Substantia nigra (tissue), 51 donors: ENCODE measurements at places on chromosomes 6 and 20.
A peak's percentile ranks its signal among the peaks of the same experiment; 100 is the strongest.

DNA sequence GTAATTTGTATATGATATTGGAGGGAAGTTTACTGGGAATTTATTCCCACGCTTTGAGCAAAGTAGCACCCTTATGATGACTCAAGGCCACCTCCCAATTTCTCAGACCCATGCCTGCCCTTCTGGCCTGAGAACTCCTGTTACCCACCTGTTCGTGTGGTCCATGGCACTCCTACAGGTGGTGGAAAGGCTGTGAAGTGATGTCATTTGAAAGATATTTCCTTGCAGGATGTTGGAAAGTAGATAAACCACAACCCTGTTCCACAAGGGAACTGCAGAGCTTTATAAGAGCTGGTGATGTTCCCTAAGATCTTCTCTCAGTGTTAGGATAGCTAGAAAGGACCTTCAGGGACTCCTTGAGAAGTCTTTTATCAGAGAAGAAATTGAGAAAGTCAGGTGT is 70.5 kb downstream of the ADGRG6 start:
- no peak for DNase-seq

GRCh38 chr6:137160763-137161162 is 12.7 kb downstream of the IL22RA2 start:
- DNase-seq, result no peak

DNA sequence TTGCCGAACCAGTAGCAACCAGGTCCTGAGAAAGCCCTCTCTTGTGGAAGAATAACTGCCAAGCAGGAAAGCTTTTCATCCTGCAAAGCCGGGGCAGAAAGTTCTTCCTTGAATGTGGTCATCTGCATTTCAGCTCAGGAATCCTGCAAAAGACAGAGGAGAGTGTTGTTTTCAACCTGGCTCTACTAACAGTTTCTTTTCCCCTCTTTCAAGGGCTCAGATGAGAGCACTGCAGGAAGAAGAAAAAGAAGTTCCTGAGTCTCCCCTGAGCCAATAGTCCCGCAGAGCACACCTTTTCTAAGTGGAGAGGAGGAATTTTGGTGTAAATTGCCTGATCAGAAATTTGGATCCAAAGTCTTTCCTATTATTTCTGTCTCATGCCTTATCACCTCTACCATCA is 10.7 kb downstream of the HLA-DRB1 start:
- no peak for DNase-seq

DNA sequence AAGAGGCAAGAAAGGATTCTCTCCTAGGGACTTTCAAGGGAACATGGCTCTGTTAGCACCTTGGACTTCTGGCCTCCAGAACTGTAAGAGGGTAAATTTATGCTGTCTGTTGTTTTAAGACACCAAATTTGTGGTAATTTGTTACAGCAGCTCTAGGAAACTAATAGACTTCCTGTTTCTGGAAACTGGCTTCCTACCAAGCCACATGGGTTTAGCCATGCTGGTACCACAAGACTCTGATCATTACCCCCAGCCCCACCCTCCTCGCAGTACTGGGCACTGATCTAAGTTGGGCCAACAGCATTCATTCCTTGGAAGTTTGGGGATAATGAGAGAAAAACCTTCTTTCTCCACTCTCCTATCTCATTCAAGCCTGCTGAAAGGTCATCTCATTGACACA is 109.5 kb upstream of the SMLR1 start:
- DNase-seq, result no peak

DNA sequence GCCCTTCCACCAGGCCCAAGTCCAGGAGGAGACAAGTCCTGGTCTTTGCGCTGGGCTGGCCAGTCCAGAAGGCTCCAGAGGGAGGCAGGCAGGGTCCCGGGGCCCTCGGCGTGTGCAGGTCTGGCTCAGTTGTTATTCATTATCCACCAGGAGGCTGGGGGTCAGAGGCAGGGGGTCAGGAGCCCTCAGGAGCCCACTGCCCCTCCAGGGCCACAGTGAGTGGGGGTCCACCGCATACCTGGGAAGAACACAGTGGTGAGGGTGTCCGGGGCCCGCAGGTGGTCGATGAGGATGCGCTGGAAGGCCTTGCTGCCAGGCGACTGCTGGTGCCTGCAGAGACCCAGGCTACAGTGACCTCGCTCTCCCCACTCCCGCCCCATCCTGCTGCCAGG is 4.4 kb upstream of the C20orf144 start:
- DNase-seq, result no peak

GRCh38 chr6:142482249-142482648 is 180.4 kb downstream of the ADGRG6 start:
- DNase-seq, result no peak

- no peak for DNase-seq
Observed at GRCh38 chr20:46011631-46012482, 3.1 kb downstream of the MMP9 start.

GRCh38 chr6:116557893-116558292 is 4.3 kb downstream of the CALHM4 start:
- no peak for DNase-seq

- DNase-seq, result no peak
Observed at GRCh38 chr20:14879839-14880238, 542.4 kb upstream of the FLRT3 start.

DNA sequence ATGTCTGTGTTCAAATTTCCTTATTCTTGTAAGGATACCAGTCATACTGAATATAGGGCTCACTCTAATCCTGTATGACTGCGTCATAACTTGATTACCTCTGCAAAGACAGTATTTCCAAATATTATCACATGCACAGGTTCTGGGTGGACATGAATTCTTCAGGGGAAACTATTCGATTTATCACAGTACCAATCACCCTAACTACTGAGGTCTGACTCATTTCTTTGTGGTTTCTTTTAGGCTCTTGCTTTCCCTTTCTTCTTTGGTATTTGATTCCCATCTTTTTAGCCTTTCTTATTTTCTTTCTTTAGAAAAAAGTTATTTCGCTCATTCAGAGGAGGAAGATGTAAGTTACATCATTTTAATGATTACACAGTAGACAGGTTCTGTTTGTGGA is 40.3 kb upstream of the TBX18 start:
- DNase-seq, result no peak

DNA sequence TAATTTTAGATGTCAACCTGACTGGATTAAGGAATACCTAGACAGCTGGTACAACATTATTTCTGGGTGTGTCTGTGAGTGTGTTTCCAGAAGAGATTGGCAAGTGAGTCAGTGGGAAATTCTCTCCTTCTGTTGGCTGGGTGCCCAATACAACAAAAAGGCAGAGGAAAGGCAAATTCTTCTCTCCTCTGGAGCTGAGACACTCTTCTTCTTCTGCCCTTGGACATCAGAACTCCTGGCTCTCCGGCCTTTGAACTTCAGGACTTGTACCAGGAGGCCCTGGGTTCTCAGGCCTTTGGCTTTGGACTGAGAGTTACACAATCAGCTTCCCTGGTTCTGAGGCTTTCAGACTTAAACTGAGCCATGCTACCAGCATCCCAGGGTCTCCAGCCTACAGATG is 7.8 kb upstream of the BTN3A1 start:
- no peak for DNase-seq

- DNase-seq, result no peak
Observed at GRCh38 chr6:35166520-35166919, 25.4 kb upstream of the TCP11 start.

- no peak for DNase-seq
Observed at GRCh38 chr20:5020760-5021159, 19.4 kb upstream of the SLC23A2 start.

GRCh38 chr6:187210-187861 is 105.0 kb upstream of the DUSP22 start:
- DNase-seq, result no peak

- DNase-seq, result peak; percentile 68
Observed at GRCh38 chr6:32413427-32414047, 6.6 kb upstream of the BTNL2 start.

GRCh38 chr20:18802012-18802634 is 11.5 kb upstream of the SCP2D1 start:
- DNase-seq, result no peak

- no peak for DNase-seq
Observed at GRCh38 chr6:44156494-44157151, 2.0 kb upstream of the CAPN11 start.

- DNase-seq, result no peak
Observed at GRCh38 chr6:148824960-148825359, 78.1 kb downstream of the UST start.

GRCh38 chr6:138601128-138601527 is 101.8 kb upstream of the NHSL1 start:
- no peak for DNase-seq

DNA sequence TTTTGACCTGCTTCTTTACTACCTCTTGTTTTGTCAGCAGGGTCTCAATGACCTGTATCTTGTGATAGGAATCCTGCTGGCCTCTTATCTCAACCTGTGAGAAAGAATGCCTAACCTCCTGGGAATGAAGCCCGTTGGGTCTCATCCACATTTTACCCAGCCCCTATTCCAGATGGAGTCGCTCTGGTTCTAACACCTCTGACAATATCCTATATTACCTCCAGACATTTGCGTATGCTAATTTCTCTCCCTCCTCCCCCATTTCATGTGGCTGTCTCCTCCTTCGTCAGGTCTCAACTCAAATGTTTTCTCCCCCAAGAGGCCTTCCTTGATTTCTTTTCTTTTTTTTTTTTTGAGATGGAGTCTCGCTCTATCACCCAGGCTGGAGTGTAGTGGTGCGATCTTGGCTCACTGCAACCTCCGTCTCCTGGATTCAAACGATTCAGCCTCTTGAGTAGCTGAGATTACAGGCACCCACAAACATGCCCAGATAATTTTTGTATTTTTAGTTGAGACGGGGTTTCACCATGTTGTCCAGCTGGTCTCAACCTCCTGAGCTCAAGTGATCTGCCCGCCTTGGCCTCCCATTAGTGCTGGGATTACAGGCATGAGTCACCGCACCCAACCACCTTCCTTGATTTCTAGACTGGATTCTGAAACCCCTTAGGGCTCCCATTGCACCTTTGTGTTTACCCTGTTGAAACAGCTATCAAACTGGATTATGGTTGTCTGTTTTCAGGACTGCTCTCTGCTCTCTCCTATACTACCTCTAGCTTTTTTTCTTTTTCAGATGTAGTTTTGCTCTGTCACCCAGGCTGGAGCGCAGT is 49.5 kb upstream of the B4GALT5 start:
- no peak for DNase-seq

GRCh38 chr6:138087593-138088325 is 19.5 kb downstream of the PERP start:
- DNase-seq, result no peak

- DNase-seq, result peak; percentile 89
Observed at GRCh38 chr6:30877419-30878262, 6.7 kb upstream of the DDR1 start.

DNA sequence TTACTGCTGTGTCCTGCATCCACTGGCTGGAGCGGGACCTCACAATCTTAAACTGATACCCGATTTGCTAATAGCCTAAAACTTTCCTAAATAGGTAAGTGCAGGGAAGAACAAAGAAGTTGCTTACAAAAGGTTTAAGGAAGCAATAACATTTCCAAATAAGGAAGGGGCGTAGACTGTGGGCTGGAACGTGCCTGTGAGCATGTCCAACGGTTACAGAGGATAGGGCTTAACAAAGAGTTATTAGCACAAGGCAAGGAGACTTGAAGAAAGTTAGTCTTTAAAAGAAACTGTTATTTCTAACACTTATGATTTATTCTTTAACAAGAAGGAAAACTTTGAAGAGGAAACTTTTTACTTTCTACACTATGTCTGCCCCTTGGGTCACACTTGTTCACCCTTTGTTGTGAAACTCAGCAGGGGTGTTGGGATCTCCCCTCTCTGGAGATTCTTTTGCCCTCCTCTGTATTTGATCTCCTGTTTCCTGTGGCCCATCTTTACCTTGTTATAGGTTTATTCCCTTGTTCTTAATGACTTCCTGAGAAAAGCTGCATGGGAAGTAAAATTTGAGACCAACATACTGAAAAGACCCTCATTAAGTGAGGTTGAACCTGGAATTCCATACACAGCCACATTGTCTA is 28.7 kb downstream of the KAT14 start:
- no peak for DNase-seq

GRCh38 chr20:46523696-46524328 is 10.5 kb upstream of the ZNF334 start:
- no peak for DNase-seq

GRCh38 chr6:29708432-29709179 is 14.6 kb upstream of the HLA-F start:
- no peak for DNase-seq

GRCh38 chr6:99822741-99823512 is 171.1 kb downstream of the MCHR2 start:
- no peak for DNase-seq

DNA sequence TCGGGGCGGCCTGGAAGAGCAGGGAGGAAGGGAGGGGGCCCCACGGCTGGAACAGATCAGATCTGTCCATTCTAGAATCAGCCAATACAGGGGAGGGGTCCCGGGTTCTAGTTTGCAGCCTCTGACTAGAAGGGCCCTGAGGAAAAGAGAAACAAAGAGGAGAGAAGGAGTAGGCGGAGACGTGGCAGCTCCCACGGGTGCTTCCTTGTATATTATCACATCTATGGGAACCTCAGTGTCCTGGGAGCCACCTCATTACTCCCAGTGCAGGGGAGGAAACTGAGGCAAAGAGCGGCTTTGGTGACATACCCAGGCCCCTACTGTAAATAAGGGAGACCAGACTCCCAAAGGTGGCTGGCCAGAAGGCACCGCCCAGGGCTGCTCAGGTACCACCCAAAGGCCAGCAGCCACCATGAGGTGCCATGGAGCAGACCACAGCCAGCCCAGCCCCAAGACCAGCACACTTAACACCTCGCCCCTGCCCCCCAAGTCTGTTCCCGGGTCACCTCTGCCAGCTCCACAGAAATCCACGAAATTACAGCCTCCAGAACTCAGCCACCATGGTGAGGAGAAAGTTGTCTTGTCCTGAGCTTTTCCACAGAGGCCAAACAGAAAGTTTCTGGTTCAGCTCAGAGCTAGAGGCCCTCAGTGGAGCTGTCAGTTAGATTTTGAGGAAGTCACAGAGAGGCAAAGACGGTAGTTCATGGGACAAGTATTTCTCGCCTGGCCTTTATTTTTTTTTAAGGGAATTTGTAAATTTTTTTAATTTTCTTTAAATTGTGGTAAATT is 2.1 kb downstream of the ZC3H12D start:
- no peak for DNase-seq

- no peak for DNase-seq
Observed at GRCh38 chr6:134814076-134814695, 135.7 kb downstream of the ALDH8A1 start.

- no peak for DNase-seq
Observed at GRCh38 chr6:30443657-30444450, 45.5 kb upstream of the HLA-E start.

- no peak for DNase-seq
Observed at GRCh38 chr20:51528263-51529027, 14.1 kb downstream of the NFATC2 start.

GRCh38 chr6:40398034-40398691 is 189.0 kb downstream of the LRFN2 start:
- DNase-seq, result no peak

DNA sequence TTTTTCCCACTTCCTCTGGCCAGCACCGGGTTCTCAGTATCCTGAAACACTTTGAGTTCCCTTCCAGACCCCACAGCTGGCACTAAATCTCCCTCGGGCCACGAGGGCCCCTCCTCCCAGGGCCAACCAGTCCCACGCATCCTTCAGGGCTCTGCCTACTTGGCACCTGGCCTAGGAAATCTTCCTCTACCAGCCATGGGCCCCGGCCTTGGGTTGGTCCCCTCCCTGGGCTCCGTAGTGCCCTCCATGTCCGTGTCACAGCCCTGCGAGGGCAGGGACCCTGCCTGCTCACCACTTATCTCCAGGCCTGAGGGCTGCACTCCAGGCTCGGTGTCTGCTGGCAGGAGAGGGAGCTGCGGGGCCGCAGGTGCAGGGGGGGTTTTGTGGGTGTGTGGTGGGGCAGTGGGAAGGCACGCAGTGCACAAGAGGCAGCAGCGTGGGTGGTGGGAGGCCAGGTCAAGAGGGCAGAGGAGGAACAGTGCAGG is 48.8 kb upstream of the CDH22 start:
- no peak for DNase-seq
